ENCODE measurements at places on chromosomes 2 and 18. TPM values are rescaled to one million over a fixed set of nuclear protein-coding genes. Genes with fewer than 3 reads are reported as not detected.

The AFF3 gene
- 116 TPM for total RNA-seq

The WDR7 gene
- total RNA-seq, result 28.3 TPM

The RSAD2 gene
- 0.33 TPM for total RNA-seq

The MBOAT2 gene
- total RNA-seq, result 6.4 TPM

The GALNT14 gene
- 4.3 TPM for total RNA-seq

The CNTNAP5 gene
- total RNA-seq, result not detected

The ACADL gene
- total RNA-seq, result 2.0 TPM

The SCN7A gene
- total RNA-seq, result 13.3 TPM

The STK39 gene
- 22.9 TPM for total RNA-seq

The CCDC85A gene
- 11.5 TPM for total RNA-seq

The TFPI gene
- total RNA-seq, result 105 TPM

The CHST9 gene
- 1.6 TPM for total RNA-seq

DNA sequence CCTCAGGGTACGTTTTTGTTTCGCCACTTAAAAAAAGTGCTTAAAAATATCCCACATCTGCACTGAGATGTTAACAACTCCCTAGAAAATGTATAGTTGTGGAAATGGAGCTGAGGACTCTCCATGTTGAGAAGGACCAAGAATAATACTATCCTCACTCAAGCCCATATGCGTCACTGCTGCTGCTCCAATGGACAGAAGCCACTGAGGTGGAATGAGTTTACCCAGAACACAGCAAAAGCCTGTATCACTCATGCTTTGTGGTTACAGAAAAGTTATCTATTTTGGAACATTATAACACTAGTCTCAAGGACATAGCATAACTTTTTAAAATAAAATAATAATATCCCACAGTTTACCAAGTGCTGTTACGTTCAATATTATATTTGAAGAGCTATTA, 31.9 kb downstream of the DSC3 start:
- no peak for DNase-seq

- no peak for DNase-seq
Observed at GRCh38 chr2:28997237-28997846, 16.2 kb downstream of the TOGARAM2 start.

DNA sequence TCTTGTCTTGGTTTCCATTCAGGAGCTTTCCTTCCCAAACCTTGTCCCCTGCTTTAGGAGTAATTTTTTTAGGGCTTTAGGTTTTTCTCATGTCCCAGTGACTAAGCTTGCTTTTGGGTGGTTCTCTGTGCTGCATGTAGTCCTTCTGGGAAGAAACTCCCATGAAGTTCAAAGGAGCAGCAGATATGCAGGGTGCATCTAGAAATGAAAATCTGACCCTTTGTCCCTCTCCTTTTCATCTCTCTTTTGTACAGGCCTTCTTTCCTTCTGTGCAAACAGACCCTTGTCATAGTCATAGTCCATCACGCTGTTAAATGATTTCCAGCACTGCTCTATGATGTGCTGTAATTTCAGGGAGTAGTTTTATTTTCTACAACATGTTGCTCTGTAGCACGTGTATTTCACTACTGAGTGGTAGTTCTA, 20.4 kb downstream of the FMNL2 start:
- no peak for DNase-seq

GRCh38 chr2:64186699-64187605, 42.7 kb upstream of the PELI1 start:
- no peak for DNase-seq

GRCh38 chr2:121142452-121142851, 142.6 kb downstream of the TFCP2L1 start:
- DNase-seq, result no peak

GRCh38 chr2:66753660-66754059, 318.7 kb downstream of the MEIS1 start:
- DNase-seq, result no peak

- no peak for DNase-seq
Observed at GRCh38 chr2:187105218-187105617, 256.2 kb upstream of the ZSWIM2 start.

DNA sequence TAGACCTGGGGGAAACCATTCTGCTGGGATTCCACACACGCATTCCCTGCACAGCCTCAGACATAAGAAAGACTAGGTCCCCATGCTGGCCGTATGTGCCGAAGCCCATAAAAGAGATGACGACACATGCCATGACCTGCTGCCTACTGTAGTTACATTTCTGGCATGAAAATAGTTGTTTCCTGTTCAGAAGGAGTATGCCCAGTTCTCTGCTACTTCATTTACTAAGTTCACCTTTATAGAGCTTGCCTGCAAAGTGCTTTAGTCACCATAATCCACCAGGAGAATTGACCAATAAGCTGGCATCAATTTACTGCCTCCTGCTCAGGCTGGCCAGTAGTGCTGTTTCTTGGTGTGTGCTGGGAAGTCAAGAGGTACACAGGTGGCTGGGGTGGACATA, 150.2 kb upstream of the ALPP start:
- no peak for DNase-seq

DNA sequence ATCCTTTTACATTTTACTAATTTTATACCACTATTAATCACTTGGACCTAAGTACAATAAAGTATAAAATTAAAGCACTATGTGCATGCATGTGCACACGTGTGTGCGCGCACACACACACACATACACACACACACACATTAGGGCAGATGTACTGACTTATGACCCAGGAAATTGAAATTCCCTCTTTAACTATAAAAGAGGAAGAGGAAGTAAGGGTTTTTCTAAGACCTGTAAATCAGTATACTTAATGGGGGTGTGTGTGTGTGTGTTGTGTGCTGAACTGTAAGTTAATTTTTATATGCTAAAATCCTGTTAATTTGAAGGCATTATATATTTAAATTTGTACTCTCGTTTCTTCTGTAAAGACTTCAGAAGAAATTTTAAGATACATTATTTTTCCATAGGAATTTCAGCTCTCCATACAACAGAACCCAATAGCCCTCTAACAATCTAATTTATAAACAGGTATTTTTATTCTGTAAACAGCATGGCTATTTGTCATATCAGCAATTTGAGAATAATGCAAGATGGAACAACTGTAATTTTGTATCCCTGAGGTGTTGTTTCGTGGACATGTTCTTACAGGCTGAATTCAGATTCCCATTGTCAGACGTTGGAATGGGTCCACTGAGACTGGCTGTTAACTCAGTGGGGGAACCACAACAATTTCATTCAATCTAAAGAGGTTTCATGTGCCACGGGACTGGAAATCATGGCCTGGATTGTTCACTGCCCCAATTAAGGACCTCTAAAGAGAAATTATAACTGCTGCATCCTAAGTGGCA, 90.9 kb downstream of the PLA2R1 start:
- DNase-seq, result no peak

DNA sequence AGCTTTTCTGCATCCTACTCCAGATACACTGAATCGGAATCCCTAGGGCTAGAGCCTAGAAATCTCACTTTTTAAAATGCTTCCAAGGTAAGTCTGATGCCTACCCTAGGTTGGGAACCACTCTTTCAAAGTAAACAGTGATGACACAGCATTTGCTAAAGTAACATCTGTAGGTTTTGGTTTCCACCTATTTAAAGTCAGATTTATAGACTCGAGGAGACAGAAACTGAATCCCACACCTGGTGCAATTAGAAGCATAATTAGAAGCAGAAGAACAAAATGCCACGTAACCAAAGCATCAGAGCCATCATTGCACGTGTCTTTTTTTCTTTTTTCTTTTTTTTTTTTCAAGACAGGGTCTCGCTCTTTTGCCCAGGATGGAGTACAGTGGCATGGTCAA, 40.9 kb downstream of the PDK1 start:
- no peak for DNase-seq

DNA sequence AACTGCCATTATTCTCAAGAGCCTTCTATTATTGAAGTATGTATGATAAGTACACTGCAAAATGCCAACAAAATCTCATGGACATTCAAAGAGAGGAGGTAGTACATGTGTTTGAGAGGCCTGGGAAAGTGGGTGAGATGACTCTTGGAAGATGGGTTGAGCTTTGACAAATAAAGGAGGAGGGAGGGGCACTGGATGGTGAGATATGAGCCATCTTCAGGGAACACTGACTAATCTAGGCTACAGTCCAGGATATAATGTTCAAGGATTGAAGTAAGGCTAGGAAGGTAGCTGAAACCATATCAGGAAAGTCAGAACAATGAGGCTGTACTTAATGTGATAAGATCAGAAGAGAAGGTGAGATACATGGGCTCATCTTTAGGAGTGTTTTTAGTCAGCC, 559.7 kb downstream of the ZEB2 start:
- DNase-seq, result no peak

GRCh38 chr2:62369541-62370202, 136.3 kb downstream of the TMEM17 start:
- no peak for DNase-seq

DNA sequence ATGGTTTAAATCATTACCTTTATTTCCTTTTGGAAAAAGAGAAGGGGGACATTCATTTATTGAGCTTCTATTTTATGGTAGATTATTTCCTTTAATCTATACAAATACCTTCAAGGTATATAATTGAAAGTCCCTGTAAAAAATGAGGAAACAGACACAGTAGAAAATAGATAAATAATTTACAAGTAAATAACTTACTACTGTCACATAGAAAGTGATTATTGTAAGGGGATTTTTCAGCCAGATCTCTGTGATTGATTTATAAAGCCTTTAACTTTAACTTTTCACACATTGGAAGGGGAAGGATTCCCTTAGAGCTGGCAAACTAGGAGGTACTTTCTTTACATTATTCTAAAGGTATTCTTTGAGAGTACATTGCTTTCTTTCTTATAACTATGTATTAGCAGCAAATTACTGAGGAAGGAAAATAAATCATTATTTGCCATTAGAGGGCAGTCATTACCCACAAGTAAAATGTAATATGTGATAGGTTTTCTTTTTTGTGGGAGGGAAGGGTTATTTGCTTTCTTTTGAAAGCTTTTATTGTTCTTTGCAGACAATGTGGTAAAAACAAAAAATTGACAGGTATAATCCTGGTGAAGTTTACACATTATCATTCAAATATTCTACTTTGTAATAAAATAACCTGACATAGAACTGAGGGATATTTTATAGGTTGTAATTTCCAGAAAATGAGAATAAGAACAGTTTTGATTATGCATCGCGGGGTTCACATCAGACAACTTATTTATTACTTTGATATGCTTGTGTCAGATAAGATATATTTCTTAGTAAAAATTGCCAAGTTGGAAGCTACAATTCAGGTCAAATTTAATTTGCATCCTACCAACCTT, 24.8 kb upstream of the RPE start:
- no peak for DNase-seq

- peak; percentile 89 for DNase-seq
Observed at GRCh38 chr2:110101280-110101844, 14.3 kb downstream of the MALL start.

DNA sequence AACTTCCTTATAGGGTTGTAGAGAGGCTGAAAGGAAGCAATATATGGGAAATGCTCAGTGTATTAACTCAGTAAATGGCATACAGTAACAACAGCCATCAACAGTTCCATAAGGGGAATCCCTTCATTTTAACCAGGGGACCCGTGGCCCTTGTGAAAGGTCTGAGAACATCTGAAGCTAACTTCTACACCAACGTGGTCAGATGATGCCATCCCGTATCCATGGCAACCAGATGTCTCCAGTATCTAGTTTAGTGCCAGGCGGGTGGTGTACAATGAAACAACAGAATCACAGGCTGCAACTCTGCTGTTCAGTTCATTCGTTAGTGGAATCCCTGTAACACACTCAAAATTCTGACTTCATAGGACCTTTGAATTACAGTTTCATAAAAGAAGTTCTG, 162.3 kb downstream of the TGIF1 start:
- DNase-seq, result no peak

- no peak for DNase-seq
Observed at GRCh38 chr2:77363277-77363676, 158.9 kb downstream of the LRRTM4 start.

- no peak for DNase-seq
Observed at GRCh38 chr18:13289481-13290205, 71.1 kb downstream of the LDLRAD4 start.

DNA sequence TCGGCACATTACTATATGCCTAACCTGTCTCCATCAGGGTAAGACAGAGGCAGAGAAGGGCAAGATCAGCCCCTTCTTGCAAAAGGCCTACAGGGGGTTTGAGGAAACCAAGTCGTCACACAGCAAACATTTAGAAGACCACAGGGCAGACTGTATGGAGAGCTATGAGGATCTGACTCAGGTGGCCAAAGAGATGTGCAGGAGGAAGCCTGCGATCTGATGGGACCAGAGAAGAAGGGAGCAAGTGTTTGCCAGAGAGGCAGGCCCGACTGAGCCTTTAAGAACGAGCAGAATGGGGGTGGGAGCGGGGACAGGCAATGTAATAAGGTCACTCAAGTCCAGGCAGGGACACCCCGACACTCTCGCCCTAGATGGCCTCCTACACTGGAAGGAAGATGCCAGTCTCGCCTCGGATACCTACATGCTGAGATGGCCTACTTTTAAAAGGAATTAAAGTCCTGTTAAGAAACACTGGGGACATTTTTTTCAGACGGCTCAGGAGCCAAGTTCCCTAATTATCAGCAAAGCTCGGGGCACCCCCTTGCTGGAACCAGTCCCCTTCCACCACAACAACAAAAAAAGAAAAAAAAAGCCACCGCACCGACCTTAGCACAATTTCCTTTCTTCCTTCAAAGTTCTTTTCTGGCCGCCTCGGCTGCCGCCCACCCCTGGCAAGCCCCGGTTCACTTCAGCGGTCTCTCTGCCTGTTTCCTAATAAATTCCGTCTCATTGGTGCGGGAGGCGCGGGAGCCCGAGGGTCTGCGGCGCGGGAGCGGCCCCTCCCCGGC, 1.5 kb downstream of the SFXN5 start:
- DNase-seq, result no peak

- DNase-seq, result no peak
Observed at GRCh38 chr2:18106841-18107240, 228.4 kb downstream of the KCNS3 start.

DNA sequence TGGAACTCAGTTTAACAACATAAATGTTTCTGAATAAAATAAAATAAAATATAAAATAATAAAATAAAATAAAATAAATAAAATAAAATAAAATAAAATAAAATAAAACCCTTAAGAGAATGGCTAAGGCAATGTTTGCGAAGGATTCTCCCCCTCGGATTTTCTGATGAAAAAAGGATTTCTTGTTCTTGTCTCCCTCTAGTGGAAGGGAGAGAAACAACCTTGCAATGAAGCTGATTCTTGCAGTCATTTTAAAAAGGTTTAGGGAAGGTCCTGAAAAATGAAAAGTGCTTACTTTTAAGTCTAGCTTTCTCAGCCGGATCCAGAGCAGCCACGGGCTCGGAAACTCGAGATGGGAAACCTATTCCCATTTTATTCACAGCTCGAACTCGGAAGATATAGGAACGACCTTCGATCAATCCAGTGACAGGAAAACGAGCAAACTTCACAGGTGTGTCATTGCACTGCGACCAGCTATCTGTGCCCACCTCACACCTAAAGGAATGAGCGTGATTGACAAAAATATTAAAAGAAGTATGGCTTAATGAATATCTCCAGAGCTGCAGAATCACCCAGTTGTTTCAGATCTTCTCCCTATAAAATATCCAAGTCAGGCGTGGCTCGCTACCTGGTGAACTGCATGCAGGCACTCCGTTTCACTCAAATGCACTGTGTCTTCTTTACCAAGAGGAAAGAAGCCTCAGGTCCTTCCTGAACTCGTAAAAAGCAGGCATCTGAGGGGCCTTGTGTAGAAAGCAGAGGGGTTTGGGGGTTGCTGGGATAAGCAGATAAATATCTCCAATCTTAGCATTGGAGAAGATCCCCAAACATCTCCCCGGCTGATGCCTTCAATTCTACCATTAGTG, 68.1 kb downstream of the MYOM1 start:
- DNase-seq, result no peak

- DNase-seq, result no peak
Observed at GRCh38 chr2:40228310-40228709, 223.6 kb downstream of the SLC8A1 start.

Measured in breast epithelium (tissue), 4 donors.